ENCODE measurements at places on chromosomes 7 and 10.

GRCh38 chr10:96596422-96597407 lies 9.9 kb upstream of the TM9SF3 start:
- no peak for DNase-seq

- no peak for DNase-seq
These were observed 12.8 kb downstream of the AGBL3 start for GRCh38 chr7:134999136-134999535.

DNA sequence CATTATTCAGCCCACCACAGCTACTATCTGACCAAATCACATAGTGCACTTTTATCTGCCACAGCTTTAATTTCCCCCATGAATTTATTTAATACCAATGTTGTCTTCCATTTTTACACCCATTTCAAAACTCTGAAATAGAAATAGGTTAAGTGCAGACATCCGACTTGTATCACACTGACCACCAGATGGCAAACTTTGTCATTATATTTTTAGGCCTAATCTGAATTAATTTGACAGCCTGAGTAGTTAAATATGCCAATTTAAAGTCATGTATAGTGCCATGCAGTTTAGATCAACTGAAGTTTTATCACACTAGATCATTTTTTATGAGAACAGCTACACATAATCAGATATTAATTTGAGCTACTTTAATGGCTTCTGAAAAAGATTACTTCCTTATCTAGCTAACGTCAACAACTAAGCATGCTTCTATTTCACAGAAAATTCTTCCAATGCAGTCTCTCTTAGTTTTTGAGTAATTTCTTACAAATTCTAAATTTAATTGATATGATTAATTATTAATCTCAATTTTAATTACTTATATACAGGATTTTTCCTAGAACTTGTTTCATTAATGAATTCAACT lies 566.4 kb downstream of the GFRA1 start:
- no peak for DNase-seq

GRCh38 chr10:27345455-27345920 lies 104.9 kb upstream of the ACBD5 start:
- no peak for DNase-seq

GRCh38 chr7:30896036-30896435 lies 15.6 kb upstream of the AQP1 start:
- no peak for DNase-seq

DNA sequence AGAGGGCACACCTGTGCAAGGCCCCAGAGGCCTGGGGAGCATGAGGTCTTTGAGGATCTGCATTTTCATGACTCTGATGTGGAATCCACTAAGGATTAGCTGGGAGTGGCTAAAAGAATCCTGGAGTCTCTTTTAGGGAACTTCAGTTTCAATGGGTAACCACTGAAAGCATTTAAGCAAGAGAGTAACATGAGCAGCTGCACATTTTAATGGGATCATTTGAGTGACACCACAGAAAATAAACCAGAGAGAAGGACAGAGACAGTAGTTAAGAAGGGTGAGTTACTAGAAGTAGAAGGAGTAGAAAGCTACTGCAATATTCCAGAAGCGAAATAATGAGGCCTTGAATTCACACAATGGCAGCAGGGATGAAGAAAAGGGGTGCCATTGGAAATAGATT lies 5.2 kb downstream of the GOT1 start:
- DNase-seq = no peak

- no peak for DNase-seq
These were observed 76.6 kb upstream of the HGF start for GRCh38 chr7:81846398-81846797.

DNA sequence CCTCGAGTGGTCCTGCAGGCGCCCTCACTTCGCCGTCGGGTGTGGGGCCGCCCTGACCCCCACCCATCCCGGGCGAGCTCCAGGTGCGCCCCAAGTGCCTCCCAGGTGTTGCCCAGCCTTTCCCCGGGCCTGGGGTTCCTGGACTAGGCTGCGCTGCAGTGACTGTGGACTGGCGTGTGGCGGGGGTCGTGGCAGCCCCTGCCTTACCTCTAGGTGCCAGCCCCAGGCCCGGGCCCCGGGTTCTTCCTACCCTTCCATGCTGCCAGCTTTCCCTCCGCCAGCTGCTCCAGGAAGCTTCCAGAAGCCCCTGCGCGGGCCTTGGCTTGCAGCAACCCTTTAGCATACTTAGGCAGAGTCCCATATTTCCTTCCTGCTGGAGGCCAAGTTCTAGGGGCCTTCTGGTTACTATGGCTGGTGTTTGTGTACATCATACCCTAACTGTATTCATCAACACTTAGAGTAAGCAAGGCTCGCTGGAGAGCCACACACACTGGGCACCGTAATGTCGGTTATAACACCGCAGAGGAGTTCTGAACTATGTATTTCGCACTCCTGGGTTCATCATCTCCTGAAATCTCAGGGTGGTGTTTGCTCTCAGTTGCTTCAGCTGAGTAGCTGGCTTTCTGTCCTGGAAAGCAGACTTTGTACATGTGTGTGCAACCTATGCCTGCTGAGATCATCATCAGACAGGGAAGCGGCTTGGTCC lies 471 bp downstream of the MGMT start:
- DNase-seq = no peak

- DNase-seq = no peak
These were observed 33.1 kb downstream of the NACAD start for GRCh38 chr7:45055594-45056219.

DNA sequence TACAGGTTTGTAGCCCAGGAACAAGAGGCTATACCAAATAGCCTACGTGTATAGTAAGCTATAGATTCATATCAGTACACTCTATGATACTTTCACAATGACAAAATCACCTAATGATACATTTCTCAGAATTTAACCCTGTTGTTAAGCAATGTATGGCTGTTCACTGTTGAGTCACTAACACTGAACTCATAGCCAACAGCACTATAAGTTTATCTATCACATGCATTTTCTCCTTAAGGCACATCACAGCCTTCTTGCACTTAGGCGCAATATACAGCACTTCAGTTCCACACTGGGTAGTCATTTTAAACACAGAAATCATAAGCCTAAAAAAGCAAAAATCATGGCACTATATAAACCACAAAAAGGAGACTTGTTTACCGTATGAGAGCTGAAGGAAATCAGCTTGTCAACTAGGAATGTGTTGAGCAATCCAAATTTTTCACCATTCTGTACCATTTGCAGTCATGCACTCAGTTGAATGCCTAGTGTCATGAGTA lies 45.6 kb downstream of the ZNF438 start:
- DNase-seq = no peak

DNA sequence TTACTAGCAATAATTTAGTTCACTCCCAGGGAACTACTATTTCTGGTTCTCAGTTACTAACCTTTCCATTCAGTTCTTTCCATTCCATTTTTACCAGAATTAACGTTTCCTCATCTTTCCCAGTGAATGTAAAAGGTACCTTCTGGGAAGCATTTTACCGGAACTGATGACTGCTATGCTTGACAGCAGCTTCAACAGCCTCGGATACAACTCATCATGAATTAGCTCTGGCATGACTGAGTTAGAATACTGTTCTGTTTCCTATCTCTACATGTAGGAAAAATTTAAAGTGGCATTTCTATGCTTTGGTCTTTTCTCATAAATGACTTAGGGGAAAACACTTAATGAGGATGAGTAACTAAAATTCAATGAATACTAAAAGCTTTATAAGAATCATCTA lies 18.6 kb downstream of the TAS2R41 start:
- DNase-seq = no peak

GRCh38 chr7:2459674-2460073 lies 16.5 kb downstream of the GRIFIN start:
- DNase-seq = no peak

- DNase-seq = no peak
These were observed 15.5 kb downstream of the ARMH3 start for GRCh38 chr10:102040305-102041050.

- no peak for DNase-seq
These were observed 67.4 kb downstream of the ZNF438 start for GRCh38 chr10:30963992-30964930.

- DNase-seq = no peak
These were observed 128.7 kb upstream of the LYZL1 start for GRCh38 chr10:29160150-29160617.

GRCh38 chr7:155643804-155644177 lies 670 bp upstream of the RBM33 start:
- DNase-seq = no peak

DNA sequence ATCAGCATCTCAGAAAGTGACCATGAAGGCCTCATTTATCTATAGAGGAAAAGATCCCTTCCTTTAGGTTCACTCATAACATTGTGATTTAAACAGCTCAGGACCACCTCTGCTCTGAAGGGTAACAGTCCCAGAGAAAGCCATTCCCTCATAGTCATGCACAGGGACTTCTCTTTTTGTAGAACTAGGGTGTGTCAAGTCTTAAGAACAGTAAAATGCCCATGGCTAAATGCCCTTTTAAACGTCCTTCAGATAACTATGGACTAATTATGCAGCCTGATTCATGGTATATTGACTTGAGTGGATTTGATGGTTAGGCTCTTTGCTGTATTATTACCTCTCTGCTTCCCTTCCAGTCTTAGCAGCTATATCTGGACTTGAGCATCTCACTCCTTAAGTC lies 337.8 kb downstream of the SORCS1 start:
- DNase-seq = no peak

DNA sequence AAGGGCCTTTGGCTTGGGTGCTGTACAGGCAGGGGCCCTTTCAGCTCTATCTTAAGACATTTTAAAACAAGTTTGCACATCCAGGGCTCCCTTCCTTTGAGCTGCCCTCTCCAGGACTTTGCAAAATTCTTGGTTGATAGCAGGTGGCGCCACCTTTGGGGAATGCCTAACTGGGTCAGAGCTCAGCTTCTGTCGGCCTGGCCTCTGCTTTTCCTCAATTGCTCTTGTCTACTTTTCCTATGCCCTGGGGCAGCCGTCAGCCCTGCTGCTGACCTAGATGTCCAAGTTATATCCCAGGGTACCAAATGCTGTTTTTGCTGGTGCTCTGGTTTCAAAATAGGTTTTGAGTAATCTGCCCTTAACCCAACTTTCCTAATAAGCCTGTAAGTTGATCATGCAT lies 65.8 kb downstream of the APBB1IP start:
- no peak for DNase-seq

DNA sequence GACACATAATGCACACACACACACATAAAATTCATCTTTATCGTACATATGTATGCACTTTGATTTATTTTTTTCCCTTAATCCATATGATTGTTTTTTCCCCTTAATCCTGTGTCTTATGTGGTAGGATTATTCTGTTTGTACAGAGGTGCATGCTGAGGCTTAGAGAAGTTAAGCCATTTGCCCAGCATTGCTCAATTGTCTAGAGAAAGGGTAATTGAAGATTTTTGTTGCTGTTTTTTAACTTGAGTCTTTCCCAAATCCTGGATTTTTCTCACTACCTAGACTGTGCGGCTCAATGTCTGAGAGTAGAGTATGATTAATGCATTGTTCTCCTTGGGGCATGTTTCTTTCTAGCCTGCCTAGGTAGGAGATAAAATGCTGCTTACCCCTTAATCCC lies 35.0 kb downstream of the WBP1L start:
- no peak for DNase-seq

DNA sequence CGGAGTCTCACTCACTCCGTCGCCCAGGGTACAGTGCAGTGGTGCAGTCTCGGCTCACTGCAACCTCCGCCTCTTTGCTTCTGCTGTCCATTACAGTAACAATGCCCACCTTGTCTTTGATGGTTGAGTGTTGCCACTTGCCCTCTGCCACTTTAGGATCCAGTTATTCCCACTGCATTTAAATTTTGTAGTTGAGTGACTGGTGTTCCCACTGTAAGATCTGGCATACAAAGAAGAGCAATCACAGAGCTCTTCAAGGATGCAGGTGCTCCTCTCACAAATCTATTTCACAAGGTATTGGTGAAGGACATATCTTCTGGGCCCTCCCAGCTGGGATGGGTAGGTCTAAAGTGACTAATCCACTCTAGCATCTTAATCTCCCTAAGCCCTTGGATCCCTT lies 12.6 kb downstream of the PTER start:
- no peak for DNase-seq

GRCh38 chr7:16993543-16993942 lies 111.8 kb upstream of the AGR3 start:
- DNase-seq = no peak

GRCh38 chr10:86659161-86659691 lies 4.9 kb downstream of the OPN4 start:
- DNase-seq = no peak

DNA sequence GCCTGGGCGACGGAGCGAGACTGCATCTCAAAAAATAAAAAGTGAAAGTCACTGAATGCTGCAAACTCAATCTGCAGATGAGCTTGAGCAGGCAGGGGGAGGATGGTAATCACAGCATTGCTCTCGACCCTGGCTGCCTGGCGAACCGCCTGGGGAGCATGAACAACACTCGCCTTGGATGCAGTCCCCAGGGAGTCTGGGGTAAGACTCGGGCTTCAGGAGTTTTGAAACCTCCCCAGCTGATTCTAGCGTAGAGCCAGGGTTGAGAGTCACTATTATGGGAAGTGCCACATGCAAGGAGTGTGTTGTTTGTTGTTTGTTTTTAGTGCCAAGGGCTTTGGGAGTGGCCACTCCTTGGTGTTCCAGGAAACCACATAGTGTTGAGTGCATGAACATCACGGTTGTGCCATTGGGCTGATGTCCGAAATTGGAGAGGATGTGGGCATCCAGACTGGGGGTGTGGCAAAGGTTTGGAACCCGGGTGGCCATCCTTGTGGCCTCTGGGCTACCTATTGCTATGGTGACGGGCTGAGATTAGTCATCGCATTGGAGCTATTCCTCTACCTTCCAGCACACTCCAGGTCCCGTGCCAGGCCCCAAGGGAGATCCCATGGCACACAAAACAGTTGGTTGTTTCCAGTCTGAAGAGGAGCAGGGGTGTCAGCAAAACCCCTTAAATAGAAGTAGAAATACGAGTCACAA lies 92.6 kb downstream of the RGS10 start:
- DNase-seq = no peak

DNA sequence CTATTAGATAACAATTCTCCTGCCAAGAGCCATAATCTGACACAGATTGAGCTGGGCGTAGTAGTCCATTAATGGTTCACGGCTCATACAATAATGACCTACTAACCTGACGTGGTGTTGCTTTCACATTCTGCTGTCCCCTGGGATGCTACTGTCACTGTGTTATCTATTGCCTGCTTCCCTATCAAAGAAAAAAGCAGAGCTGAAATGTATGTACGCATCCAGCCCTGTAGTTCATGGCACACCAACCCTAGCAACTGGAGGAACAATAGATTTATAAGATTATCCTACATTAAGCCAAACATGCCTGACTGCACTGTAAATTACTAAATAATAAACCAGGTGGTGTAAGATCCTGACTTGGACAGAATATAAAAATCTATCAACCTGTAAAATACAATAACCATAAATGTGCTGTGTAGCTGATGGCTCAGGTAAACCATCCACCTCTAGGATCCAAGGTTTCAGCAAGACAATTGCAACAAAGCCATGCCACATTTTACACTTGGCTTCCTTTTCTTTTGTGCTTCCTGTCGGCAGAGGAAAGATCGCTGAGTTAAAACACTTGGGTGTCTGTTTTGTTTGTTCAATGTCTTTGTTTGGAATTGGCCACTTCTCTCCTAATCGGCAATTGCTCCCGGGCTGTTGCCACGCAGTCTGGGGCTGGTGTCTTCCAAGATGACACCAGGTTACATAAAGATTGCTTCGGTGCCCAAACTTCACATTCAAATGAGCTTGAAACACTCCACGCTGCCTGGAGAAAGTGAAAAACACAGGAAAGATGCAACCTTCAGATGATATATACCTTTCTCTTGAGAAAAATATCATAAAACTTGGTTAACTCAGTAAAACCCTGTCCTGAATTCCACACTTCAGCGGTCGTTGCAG lies 143.9 kb upstream of the MGMT start:
- DNase-seq = no peak

GRCh38 chr7:38448054-38448453 lies 174.6 kb upstream of the TARP start:
- DNase-seq = no peak

Measured in H1 (cell line).